HT-29 (cell line): ENCODE measurements at places on chromosomes 2 and 18.

DNA sequence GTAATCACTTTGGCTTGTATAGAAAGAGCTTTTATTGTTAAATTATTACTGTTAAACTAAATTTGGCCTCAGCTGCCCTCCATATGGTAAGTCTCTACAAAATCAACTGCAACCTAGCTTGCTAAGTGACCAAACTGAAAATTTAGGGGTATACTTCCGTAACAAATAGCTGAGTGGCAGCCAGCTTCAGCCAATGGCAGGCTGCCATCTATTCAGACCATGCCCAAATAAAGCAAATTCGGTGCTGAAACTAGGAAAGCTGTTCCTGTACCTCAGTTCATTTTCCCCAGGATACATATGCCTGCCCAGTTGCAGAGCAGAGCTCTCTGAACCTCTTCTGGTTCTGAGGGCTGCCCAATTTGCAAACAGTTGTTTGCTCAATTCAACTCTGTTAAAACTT lies 94.8 kb downstream of the EML6 start:
- no peak for DNase-seq

- no peak for DNase-seq
Measured at GRCh38 chr18:25144820-25145219, 207.1 kb downstream of the ZNF521 start.

GRCh38 chr2:19362755-19363473 lies 4.5 kb upstream of the OSR1 start:
- DNase-seq: peak; percentile 93

DNA sequence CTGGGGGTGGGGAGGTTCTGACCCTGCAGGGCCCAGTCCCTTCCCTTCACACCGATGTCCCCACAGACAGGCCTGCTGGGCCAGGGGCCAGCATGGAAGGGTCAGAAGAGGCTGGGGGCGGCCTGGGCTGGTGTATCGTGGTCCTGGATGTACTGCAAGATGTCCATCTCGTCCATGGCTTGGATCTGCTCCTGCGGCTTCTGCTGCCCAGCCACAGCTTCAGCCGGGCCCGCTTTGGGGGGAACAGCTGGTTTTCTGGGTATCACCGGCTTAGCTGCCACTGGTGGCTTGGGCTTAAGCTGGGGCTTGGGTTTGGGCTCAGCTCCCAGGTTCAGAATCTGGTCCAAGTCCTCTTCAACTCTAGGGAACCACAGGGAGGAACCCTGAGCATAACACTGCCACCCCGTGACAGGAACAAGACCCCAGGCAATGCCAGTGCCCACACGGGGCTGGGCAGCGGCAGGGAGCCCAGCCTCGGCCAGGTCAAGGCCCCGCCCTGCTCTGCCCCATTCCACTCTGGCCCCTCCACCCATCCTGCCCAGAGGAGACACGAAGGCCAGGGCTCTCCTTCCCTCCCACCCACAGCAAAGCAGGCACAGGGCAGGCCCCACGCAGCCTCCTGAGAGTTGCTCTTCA lies 31.9 kb downstream of the HS1BP3 start:
- DNase-seq: peak; percentile 53

DNA sequence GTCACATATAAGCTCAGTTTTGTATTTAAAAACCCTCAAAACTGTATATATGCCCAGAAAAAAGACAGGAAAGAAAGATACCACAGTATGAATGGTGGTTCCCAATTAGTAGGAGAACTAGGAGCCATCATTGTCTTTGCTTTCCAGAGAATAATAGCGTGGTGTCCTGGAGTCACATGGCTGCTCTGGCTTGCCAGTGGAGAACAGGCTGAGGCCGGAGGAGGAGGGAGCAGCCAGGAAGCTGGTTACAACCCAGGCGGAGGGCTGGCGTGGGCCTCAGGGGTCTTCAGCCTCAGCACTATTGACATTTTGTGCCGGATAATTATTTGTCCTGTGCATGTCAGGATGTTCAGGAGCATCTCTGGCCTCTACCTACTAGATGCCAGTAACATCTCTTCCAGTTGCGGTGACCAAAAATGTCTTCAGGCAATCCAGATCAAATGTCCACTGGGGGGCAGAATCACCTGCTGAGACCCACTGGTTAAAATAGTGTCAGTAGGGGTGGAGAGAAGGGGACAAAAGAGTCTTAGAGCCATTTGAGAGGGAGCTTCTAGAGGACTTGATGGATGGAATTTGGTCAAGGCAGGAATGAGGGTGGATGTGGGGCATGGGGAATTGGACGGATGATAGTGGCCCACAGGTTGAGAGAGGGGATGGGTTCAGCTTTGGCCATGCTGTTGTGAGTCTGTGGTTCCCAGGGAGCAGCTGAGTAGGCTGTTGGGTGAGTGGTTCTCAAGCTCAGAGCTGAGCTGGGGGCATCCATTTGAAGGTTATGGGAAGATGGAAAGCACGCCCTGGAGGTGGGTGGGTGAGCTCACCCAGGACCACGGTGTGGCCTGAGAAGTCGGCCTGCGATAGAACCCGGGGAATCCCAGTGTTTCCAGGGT lies 144.9 kb downstream of the AGAP1 start:
- peak; percentile 18 for DNase-seq

DNA sequence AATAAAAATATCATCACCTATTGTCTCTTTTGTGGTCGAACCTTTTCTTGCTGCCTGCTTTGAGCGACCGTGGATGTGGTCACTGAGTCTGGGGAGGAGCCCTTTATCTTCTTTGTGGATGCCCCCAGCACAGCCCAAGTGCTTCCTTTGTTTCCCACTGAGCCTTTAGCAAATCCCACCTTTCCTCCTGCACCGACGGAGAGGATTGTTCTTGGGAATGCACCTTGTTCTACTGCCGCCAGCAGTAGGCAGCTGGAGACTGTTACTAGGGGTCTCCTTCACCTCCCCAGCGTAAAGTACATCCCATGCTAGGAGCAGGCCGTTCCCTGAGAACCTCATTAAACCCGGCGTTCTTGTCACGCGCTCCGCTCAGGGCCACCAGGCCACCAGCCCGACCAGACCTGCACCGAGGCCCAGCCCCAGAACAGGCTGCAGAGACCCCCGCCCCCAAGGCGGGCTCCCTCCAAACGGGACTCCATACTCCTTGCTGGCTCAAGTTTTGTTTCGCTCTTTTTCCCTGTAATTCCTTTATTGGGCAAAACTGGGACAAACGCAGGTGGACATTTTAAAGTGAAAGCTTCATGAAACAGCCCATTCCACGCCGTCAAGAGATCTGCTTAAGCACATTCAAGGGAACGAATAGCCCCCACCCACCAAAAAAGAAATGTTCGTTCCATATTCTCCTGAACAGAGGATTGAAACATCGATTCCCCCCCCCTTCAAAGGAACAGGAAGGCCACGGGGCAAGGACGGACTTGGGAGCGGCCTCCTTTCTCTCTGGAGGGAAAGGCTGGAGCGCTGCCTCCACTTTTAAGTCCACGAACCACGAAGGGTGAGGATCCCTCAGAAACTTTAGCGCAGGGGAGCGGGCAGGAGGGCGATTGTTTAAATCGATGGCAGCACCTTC lies 1.1 kb upstream of the MAT2A start:
- DNase-seq: peak; percentile 70

- no peak for DNase-seq
Measured at GRCh38 chr2:103960951-103961350, 893.0 kb upstream of the POU3F3 start.

DNA sequence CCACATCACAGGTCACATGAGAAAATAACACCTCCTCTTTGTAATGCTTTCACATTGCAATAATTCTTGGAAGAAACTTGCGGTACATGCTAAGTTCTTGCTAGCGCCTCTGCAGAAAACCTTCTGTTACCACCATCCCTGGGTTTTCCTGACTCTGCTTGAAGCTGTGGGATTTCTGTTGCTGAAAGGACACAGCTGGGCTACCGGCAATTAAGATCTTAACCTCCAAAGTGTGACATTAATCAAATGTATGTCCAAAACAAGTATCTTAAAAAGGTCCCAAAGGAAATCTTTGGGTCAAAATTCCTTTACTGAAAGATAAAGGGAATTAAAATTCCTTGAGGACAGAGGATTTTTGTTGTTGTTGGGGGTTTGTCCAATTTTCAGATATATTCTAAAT lies 7.5 kb downstream of the CCBE1 start:
- no peak for DNase-seq

- no peak for DNase-seq
Measured at GRCh38 chr2:45770811-45771210, 119.3 kb downstream of the PRKCE start.

DNA sequence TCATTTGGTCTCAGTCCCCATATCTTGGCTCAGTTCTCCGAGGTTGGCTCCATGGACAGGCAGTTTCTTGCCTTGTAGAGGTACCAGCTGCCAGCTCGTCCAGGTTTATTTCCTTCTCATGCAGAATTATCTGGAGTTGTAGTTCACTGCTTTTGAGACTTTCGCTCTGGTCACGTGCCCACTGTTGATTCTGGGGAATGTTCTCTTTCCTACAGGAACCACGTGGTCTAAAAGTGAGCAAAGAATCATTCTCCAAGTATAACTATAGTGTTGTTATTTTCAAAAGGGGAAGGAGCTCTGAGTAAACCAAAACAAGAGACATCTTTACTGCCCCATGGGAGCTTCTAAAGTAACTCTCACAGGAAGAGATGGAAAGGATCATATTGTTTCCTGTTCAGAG lies 41.2 kb upstream of the RAB27B start:
- DNase-seq: no peak

- no peak for DNase-seq
Measured at GRCh38 chr18:34492652-34493051, 217.4 kb upstream of the DTNA start.

DNA sequence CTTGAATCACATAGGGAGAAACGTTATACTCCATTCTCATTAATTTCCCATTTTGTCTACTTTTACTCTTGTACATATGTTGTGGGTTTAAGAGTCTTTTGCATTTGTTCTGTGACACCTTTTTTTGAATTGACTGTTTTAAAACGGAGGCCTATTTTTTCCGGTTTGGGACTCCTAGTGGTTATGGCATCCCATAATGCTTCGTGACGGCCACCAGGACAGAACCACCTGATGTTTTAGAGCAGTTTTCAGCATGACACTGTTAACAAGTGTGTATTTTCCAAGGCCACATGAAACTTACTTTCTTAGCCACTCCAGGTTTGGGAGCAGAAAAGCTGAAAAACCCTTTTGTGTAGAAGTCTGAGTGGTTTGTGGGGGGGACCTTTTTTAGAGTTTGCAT lies 8.4 kb downstream of the SOX11 start:
- no peak for DNase-seq

DNA sequence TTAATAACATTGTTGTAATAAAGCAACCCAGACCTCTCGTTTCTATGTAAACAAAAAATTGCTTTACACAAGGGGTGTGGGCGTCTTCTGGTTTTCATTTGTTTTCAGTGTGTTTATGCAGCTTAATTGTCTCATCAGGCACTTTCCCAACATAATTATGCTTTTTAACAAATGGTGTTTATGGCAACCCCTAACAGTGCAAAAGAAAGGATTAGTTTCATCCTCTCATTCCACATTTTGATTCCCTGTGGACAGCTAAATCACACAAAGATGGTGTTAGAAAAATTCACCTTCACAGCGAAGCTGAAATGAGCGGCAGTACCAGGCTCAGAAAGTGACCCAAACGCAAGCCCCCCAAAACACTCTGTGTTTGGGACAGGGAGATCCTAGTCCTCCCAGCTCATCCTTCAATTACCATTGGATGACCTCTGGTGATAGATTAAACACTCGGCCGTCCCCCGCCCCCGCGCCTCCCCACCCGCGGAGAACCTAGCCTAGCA lies 724 bp downstream of the FTCDNL1 start:
- DNase-seq: no peak

DNA sequence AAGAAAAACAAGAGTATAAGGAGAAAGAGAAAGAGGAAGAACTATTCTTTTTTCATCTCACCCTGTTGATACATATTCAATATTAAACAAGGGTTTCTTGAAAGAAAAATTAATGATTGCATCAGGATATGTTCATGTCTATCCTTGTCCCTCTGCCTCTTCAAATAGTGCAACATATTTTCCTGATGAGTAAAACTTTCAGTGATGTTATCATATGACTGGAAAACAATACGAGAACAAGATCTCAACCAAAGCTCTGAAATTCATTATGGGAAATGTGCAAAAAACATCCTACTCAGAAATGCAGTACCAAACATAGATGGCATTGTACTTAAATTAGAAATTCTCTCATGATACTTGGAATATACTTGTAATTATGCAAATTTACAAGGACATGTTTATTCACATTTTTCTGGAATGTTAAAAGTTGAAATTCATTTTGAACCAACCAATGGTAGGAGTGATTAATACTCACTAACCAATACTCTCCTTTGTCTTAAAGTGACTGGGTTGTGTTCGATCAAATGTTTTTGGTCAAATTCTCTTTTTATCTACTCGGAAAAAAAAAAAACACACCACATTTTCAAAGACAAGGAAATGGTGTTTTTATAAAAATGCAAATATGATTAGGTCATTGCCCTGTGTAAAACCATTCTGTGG lies 148.9 kb upstream of the GULP1 start:
- no peak for DNase-seq

- peak; percentile 92 for DNase-seq
Measured at GRCh38 chr18:31206787-31207381, 44.2 kb upstream of the DSC1 start.

- no peak for DNase-seq
Measured at GRCh38 chr2:24313744-24314632, 46.3 kb downstream of the ITSN2 start.

DNA sequence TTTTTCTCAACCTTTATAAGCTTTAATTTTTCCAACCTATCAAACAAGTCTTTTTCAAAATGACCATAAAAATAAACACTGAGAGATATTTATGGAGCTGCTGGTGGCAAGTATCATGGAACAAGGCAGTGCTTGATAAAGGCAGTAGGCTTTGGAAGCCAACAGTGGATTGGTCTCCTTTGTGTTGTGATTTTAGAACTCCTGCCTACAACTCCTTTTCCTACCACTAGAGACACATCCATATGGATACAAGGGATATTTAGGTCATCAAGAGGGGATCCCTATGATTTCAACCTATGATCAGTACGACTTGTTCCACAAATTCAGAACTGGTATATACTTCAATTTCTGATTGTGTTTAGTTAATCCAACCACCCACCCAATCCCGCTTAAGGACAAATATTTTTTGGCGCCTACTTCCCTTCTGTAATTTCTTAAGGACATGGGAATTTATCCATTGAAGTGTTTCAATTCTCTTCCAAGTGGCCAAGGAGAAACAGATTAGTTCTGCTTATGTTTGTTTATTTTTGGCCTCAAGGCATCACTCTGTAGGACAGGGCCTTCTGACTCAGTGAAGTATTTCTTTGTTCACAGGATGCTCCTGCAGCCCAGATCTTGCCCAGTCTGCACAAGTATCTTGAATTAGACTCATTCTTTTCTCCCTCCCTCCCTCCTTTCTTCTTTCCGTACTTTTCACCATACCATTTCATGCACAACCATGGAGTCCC lies 2119.6 kb upstream of the PIK3C3 start:
- DNase-seq: no peak
